ENCODE measurements at places on chromosomes 6 and 20. TPM values are rescaled to one million over a fixed set of nuclear protein-coding genes. Genes with fewer than 3 reads are reported as not detected.

Gene GNL1
- 75.2 TPM for total RNA-seq

Gene PNLDC1
- not detected for total RNA-seq

Gene AURKA
- 26.1 TPM for total RNA-seq

Gene UNC5CL
- total RNA-seq: 3.7 TPM

Gene COL19A1
- 2.3 TPM for total RNA-seq

Gene TPMT
- total RNA-seq: 8.2 TPM

Gene SLC17A3
- 0.58 TPM for total RNA-seq

Gene CNKSR3
- total RNA-seq: 17.3 TPM

Gene DEFB119
- not detected for total RNA-seq

Gene STMND1
- total RNA-seq: 0.22 TPM

Gene CD24
- 1,533 TPM for total RNA-seq

Gene ETV7
- not detected for total RNA-seq

Gene FGD2
- total RNA-seq: not detected

Gene TMEM200A
- total RNA-seq: 13.6 TPM

Gene HTR1E
- total RNA-seq: not detected

Gene PRDM13
- not detected for total RNA-seq

Gene SOX18
- total RNA-seq: not detected

Gene SLC22A1
- 3.0 TPM for total RNA-seq

Gene TRIM31
- total RNA-seq: not detected

Gene EDN3
- total RNA-seq: 3.6 TPM

Gene WFDC12
- not detected for total RNA-seq

Gene GRM1
- 0.41 TPM for total RNA-seq

Gene PNPLA1
- total RNA-seq: not detected

Gene TFAP2B
- 1.8 TPM for total RNA-seq

Gene SSTR4
- total RNA-seq: not detected

Gene MUC22
- not detected for total RNA-seq

Gene ZNF311
- total RNA-seq: 0.91 TPM

Gene WFDC5
- not detected for total RNA-seq

Gene CCN5
- not detected for total RNA-seq

Gene SMPDL3A
- total RNA-seq: 11.0 TPM

Gene TFAP2A
- 10.0 TPM for total RNA-seq

Gene SCAF8
- 70.2 TPM for total RNA-seq

Gene MGME1
- 20.3 TPM for total RNA-seq

Gene ARG1
- not detected for total RNA-seq

Gene TRIM15
- not detected for total RNA-seq

Gene MYL9
- total RNA-seq: 31.0 TPM

Gene SEC63
- total RNA-seq: 111 TPM

Gene BPIFA2
- not detected for total RNA-seq

Gene HLA-B
- 43.4 TPM for total RNA-seq

Gene IP6K3
- total RNA-seq: 0.14 TPM

Gene CTCFL
- total RNA-seq: not detected

Gene CTAGE9
- total RNA-seq: not detected

Gene HLA-DQB1
- 6.1 TPM for total RNA-seq

Data from progenitor cell of endocrine pancreas (in vitro differentiated cells).